ENCODE measurements at places on chromosomes 7 and 10.
A peak's percentile ranks its signal among the peaks of the same experiment; 100 is the strongest.

GRCh38 chr7:43078794-43079193 lies 33.7 kb upstream of the HECW1 start:
- peak; percentile 47 for DNase-seq

- DNase-seq, result peak; percentile 44
These were observed 975 bp downstream of the GLCCI1 start for GRCh38 chr7:7969306-7970236.

GRCh38 chr7:36599645-36600313 lies 124.5 kb downstream of the AOAH start:
- DNase-seq, result no peak

GRCh38 chr7:130929896-130930659 lies 196.1 kb upstream of the KLF14 start:
- DNase-seq, result no peak

DNA sequence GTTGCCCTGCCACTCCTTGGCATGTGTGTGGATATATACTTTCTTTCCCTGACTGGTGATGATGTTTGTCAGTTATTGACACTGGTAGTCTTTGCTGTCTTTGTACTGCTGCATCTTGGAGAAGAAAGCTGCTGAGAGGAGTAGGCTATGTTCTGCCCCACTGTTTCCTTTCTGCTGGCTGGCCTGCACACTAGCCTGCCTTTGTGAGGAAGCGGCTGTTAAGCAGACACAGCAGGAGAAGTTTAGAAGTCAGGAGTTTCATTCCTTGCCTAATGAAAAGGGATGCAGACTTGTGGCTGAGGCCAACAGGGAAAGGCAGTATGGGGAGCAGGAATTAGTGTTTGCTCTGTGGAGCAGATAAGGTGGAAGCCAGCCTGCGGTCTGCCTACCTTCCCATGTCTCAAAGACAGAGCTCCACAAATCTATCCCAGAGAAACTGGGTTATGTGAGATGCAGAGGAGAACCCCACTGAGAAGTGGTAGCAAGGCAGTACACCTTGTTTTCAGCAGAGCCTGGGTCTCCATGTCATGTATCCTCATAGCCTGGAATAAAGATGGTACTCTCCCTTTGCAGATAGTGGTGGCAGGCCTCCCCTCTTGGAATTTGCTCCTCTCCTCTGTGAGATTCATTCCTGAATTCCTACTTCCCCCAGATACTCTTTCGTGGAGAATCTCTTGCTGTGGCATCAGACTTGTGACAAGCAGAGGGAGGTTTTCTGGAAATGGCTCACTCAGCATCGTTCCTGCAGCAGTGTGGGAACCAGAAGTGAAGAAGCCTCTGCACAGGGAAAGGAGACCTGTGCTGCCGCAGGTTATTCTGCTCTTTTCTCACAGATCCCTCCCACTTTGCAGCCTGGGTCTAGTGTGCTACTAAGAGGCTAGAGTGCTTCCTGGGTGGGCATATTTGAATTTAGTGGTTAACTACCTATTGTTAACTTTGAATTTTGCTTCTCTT lies 130.2 kb downstream of the LRRC4 start:
- peak; percentile 56 for DNase-seq

- peak; percentile 68 for DNase-seq
These were observed 618 bp upstream of the RELN start for GRCh38 chr7:103989785-103990767.

DNA sequence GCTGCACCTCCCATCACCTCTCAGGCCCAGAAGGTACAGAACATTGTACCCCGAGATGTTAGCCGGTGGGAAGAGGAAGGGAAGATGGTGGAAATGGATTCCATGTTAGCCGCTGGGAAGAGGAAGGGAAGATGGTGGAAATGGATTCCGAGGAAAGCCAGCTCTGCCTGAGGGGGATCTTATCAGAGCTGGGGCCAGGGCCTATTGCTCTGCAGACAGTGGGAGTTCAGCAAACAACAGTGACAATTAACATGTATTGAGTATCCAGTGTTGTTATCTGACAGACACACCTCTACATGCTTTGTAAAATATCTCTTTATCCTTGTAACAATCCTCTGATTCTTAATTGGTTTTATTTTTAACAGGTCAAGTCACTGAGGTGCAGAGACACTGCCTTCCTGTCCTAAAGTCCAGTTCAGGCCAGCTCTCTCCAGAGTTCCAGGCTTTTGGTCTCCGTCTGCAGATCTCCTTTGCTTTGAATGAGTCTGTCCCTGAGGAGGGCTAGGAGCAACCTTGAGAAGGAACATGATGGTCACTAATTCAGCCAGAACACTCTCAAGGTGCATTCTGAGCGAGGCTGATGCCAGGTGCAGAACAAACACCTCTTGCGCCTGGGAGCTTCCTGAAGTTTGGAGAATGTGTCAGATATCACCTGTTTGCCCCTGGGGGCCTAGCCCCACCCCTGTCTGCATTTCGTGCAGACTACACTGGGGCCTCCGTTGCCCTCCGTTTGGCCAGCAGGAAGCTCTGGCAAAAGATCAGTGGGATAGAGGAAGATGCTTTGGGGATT lies 82.4 kb upstream of the PODXL start:
- DNase-seq, result no peak

DNA sequence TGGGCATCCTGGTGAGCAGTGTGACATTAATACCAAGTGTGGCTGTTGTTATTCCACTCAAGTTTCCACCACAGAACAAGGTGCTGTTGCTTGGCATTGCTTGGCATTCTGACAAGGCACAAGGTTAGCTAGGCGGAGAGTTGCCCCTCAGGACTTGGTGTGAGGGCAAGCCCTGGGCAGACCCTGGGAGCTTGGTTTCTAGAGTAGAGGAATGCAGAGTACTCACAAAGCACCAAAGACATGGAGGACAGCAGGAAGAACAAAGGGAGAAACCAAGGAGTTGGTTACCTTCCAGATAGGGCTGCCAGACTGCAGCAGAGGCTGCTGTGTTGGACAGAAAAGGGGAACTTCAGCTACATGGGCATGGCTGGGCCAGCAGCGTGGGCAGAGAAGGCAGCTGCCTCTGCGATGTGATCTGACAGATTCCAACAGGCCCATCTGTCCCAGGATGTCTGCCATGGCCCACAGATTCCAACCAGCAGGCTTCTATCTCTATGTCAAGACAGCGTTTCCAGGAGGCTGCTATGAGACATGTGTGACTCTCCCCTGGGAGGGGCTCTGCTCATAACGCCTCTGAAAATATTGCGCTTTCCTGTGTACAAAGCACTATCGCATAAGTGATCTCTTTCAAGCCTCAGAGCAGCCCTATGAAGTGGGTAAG lies 1.8 kb downstream of the GOLGA7B start:
- no peak for DNase-seq

DNA sequence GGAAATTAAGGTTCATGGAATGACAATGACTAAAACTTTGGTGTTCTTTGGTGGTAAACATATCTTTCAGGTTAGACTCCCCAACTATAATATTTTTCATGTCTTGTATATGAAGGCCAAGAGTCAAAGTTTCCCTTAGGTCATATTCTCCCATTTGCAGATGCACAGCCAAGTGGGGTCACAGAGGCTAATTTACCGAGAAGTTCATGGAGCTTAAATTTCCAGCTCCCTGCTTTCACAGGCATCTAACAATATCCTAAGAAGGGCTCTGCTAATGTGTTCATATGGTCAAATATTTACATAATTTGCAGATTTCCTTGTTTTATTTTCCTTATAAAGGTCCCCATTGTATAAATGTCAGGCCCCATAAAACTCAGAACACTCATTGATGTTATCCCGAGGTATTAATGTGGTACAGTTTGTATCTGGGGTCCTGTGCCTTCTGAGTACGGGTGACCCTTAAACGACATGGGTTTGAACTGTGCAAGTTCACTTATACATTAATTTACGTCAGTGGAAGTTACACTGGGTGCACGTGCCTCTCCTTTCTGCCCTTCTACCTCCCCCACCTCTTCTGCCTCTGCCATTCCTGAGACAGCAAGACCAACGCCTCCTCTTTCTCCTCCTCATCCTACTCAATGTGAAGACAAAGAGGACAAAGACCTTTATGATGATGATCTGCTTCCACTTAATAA lies 185.9 kb upstream of the HPS1 start:
- no peak for DNase-seq

- DNase-seq, result peak; percentile 55
These were observed 62.9 kb downstream of the PRKAG2 start for GRCh38 chr7:151813997-151814396.

GRCh38 chr10:25561758-25562157 lies 372.3 kb upstream of the MYO3A start:
- no peak for DNase-seq

GRCh38 chr7:130700760-130701159 lies 14.4 kb upstream of the TSGA13 start:
- DNase-seq, result no peak

DNA sequence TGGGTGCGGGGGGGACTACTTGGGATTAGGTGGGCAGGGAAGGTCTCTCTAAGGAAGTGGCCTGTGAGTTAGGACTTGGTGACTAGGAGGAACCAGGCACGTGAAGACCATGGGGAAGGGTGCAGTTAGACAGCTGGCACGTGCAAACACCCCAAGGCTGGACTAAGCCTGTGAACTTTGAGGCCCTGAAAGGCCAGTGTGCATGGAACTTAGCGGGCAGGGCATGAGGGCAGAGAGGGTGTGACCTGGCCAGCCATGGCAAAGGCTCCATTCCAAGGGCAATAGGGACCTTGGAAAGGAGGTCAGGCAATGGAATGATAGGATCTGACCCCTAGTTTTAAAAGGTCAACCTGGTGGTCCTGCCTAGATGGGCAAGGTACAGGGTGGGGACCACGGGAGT lies 158.4 kb upstream of the PCBD1 start:
- no peak for DNase-seq

- no peak for DNase-seq
These were observed 137.0 kb upstream of the MINDY3 start for GRCh38 chr10:15997313-15997712.

DNA sequence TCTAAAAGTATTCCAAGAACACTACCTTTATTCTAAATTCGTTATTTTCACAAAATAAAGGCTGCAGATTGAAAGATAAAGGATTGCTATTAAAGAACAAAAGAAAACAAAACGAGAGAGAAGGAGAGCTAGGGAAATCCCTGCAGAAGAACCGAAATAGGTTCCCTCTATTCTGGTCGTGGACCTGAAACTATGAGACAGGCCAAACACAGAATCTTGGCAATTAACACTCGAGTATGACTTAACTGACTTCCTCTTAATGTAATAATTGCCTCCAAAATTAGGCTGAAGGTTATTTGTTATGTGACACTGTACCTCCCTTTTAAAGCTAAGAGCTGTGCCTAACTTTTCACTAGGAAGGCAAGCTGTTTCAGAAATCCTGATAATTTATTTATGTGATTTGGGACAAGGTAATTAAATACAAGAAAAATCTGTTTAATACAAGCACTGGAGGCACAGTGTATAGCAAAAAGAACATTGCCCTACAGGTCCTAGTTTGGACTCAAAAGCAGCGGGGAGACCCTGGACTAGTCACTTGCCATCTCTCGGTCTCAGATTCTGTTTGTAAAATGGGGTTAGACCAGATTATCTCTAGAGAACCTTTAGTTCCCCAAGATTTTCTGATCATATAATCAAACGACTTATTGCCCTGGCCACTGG lies 11.6 kb downstream of the NAMPT start:
- DNase-seq, result no peak

DNA sequence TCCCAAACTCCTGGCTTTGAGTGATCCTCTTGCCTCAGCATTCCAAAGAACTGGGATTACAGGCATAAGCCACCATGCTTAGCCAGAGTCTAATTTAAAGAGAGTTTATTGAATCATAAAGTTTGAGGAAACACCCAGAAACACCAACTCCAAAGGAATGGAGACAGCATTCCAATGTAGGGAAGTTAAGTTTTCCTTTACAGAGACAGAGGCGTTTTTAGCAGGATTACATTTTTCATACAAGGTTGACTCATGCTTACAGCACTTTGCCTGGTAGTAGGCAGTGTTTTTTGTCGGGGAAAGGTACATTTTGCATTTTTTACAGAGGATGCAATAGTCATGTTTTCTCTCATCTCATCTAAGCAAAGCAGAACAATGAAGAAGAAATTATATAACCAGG lies 18.9 kb upstream of the OPN4 start:
- no peak for DNase-seq

- no peak for DNase-seq
These were observed 3.1 kb downstream of the ZNF786 start for GRCh38 chr7:149087376-149087775.

- DNase-seq, result no peak
These were observed 220.9 kb upstream of the HABP2 start for GRCh38 chr10:113331961-113332360.

DNA sequence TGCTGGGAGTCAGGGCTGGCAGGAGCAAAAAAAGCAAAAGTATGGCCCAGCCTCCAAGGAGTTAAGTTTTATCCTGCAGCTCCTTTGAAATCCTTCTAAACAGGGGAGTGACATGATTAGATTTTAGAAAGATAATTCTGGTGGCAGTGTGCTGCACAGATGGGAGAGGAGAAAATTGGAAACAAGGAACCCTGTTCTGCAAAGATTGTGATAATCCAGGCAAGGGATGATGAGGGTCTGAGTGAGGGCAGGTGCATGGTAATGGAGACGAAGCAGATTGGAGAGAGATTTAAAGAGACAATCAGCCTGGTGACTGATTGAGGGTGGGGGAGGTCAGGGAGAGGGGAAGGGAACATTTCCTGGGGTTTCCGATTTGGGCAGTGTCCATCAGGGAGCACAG lies 444.7 kb upstream of the PODXL start:
- DNase-seq, result no peak

DNA sequence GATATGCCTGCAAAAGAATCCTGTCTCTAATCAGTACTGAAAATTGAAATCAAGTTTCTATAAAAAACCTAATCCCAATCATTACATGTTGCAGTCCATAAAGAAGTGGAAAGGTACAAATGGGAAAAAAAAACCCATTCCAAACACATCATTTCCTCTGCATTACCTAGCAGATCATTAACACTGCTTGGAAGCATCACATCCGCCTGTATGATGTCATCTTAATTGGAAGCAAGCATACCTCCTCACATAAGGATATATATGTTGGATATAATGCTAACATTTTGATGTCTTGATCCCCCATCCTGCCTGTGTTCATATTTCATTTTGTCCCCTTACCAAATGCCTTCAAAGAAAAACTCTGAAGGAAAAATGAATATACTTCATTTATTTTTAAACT lies 241.3 kb upstream of the AOAH start:
- no peak for DNase-seq

DNA sequence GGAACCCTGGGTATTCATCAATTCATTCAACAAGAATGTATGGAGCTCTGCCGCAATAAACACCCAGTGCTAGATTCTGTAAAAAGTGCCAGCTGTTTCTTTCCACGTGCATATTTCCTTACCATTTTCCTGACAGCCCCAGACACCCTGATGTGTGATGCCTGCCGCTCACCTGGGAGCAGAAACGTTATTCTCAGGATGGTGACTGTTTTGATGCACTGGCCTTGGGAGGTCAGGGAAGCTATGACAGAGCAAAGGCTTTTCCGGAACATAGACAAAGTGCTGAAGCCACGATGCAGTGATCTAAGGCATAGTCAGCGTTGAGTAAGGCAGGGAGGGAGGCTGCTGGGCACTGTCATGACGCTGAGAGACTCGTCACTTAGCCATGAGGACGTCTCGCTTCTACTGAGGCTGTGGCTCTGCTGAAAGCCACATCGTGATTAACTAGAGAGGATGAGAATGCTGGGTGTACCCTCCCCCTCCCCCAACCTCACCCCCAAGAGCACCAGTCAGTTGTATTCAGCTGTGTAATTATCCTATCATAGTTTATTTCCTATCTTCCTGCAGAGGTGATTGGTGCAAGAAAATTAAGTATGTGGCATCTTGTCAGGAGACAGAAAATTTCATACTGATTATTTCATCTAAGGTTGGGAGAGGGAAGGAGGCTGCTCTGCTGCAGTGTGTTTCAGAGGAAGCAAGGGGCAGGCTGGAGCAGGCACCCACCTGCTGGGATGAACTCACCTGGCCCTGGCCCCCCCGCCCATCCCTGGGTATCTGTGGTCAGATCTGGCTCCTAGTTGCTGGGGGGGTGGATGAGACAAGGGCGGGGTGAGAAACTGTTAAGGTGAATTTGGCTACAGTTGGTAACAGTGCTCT lies 48.8 kb upstream of the SMNDC1 start:
- DNase-seq, result peak; percentile 45
